ENCODE measurements at places on chromosomes 2 and 18. TPM values are rescaled to one million over a fixed set of nuclear protein-coding genes. Genes with fewer than 3 reads are reported as not detected.

CCBE1 gene
- 21.4 TPM for total RNA-seq

GTF3C2 gene
- 19.2 TPM for total RNA-seq

SCYGR2 gene
- not detected for total RNA-seq

ZSCAN30 gene
- total RNA-seq: 13.8 TPM

RGPD8 gene
- total RNA-seq: 25.1 TPM

YWHAQ gene
- 206 TPM for total RNA-seq

LYPD6 gene
- total RNA-seq: under 0.01 TPM

CENPA gene
- 17.4 TPM for total RNA-seq

KCNJ3 gene
- total RNA-seq: not detected

CHN1 gene
- 6.8 TPM for total RNA-seq

GCG gene
- total RNA-seq: not detected

KANSL1L gene
- 38.9 TPM for total RNA-seq

SH2D6 gene
- not detected for total RNA-seq

ANO7 gene
- total RNA-seq: 0.85 TPM

FKBP1B gene
- total RNA-seq: 8.2 TPM

CPLX4 gene
- total RNA-seq: not detected

All from regular cardiac myocyte (primary cell).